ENCODE measurements at places on chromosomes 16 and 17.

DNA sequence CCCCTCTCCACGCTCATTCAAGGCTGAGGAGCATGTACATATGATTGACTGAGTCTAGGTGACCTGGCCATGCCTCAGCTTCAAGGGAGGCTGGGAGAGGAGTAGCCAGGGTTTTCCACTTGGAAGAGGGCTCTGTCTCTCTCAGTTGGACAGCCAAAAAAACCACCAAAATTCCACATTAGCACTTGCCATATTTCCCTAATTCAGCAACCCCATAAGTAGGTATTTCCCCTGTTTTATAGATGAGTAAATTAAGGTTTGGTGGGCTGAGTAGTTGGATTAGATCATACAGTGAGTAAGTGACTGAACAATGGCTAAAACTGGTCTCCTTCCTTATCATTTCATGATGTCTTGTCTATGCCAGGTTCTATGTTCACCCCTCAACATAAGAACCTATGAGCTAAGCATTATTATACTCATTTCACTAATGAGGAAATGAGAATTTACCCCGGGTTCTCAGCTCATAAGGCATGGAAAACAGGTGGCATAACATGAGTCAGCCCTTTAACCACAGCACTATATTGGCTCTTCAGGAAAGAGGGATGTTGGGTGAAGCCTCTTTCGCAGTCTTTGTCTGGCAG lies 68.0 kb upstream of the GAS7 start:
- no peak for DNase-seq

DNA sequence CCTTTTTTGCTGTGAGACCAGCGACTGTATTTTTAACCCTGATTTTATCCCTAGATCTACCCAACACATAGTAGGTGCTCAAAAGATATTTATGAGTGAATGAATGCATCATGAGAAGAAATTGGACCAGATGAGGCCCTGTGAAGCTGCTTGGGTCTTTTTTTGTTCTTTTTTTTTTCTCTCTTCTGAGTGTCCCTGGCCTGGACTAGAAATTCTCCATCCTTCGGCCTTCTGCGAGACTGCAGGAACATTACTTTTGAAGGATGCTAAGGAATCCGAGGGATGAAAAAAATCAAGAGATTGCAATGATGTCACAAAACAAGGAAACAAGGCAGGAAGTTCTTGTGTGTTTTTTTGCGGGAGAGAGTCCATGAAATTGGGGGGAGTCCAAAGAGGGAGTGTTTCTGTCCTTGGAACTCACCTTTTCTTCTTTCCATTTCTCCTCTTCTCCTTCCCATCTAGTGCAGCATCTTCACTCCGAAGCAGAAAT lies 560 bp upstream of the RUSF1 start:
- no peak for DNase-seq

GRCh38 chr16:88382491-88383400 lies at the start of gene ZNF469:
Gene ZNF469 (plus strand): TSS chr16:88382959. CDS start chr16:88427471, 44,512 bp downstream.
- DNase-seq = no peak

- DNase-seq = no peak
Observed at GRCh38 chr17:78831688-78832540, 8.7 kb downstream of the USP36 start.

DNA sequence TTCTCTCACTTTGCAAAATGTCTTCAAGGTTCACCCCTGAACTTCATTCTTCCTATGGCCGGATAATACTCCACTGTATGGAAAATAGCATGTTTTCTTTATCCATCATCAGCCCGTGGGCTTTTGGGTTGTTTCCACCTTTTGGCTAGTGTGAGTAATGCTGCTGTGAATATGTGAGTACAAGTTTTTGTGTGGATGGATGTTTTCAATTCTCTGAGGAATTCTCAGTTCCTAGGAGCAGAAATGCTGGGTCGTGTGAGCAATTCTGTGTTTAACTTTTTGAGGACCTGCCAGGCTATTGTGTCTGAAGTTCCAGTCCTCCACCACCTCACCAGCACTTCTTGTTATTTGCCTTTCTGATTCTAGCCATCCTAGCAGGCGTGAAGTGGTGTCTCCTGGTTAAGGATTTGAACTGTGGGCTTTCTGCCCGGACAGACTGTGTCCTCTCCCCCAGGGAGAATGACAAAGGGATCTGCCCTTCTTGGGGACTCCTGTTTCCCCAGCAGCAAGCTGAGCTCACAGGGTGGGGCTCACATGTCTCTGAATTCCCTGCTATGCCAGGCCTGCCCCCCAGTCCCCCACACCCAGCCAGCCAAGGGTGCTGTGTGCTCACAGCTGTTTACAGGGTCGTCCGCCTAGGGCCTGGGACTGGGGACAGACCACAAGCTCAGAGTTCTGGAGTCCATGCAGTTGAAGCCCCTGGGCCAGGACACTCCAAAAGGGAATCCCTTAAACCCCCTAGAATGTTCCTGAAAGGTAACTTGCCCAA lies 92.2 kb upstream of the CIBAR2 start:
- no peak for DNase-seq

- DNase-seq = no peak
Observed at GRCh38 chr17:18117982-18118975, 9.7 kb downstream of the MYO15A start.
